ENCODE measurements at places on chromosomes 16 and 17.
A peak's percentile ranks its signal among the peaks of the same experiment; 100 is the strongest.

- no peak for DNase-seq
These were observed 312.4 kb upstream of the CDH5 start for GRCh38 chr16:66054095-66054494.

- DNase-seq = no peak
These were observed 70.2 kb downstream of the HIC1 start for GRCh38 chr17:2125013-2125535.

DNA sequence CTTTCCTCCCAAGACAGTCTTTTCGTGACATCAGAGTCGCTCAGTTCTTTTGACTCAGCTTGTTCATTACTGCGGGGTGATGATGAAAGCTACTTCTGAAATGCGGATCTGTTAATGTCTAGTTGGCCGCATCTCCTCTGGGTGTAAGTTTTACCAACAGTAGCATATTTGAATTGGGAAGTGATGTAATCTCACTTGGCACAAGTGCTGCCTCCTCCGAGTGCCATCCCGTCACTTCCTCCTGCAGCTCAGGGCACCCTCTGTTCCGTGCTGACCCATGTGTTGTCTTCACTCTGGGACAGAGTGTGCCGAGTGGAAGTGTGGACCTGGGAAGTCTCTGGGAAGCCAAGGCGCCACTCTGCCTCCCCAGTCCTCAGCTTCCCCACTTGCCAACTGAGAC, 8.9 kb downstream of the ADAD2 start:
- DNase-seq = no peak

DNA sequence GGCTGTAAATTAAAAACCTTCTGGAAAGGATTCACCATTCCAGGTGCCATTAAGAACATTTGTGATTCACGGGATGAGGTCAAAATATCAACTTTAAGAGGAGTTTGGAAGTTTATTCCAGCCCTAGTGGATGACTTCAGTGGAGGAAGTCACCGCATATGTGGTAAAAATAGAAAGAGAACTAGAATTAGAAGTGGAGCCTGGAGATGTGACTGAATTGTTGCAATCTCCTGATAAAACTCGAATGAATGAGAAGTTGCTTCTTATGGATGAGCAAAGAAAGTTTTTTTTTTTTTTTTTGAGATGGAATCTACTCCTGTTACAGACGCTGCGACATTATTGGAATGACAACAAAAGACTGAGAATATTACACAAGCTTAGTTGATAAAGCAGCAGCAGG, 26.7 kb downstream of the CCL4 start:
- no peak for DNase-seq

- no peak for DNase-seq
These were observed 17.7 kb downstream of the POLR3E start for GRCh38 chr16:22314661-22315626.

GRCh38 chr16:15672514-15673167, 22.6 kb downstream of the NDE1 start:
- no peak for DNase-seq

- no peak for DNase-seq
These were observed 42.9 kb downstream of the GAS7 start for GRCh38 chr17:10155371-10156076.

GRCh38 chr16:73020409-73020884, 27.5 kb downstream of the ZFHX3 start:
- DNase-seq = no peak

GRCh38 chr16:56847173-56847910, 17.7 kb upstream of the SLC12A3 start:
- DNase-seq = no peak

DNA sequence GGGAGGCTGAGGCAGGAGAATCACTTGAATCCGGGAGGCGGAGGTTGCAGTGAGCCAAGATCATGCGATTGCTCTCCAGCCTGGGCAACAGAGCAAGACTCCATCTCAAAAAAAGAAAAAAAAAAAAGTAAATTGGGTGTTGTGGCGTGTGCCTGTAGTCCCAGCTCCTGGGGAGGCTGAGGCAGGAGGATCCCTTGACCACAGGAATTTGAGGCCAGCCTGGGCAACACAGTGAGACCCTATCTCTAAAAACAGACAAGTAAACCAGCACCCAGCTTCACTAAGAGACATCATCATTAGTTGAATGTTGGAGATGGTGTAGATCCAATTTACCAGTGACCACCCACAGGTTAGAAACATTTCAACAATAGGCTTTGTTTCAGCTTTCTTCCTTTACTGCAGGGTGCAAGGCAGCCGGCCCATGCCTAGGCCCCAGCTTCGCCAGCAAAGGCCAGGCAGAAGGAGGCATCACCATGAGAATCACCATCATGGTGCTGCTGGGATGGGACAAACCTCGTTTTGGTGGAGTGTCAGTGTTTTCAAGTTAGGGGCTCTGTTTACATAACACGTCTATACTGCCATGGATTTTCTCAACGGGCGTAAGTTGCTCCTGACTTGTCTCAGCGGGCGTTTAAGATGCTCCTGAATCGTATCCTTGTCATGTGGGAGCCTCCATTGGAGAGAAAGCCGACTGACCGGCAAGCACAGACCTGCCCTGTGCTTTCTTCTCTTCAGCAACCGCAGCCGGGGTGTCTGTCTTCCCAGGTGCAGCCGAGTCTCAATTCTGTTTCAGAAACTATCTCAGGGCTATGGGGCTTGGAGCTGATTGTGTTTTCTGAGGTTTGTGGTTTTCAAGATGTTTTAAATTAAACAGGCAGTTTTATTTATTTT, 7.3 kb downstream of the TCF25 start:
- no peak for DNase-seq

DNA sequence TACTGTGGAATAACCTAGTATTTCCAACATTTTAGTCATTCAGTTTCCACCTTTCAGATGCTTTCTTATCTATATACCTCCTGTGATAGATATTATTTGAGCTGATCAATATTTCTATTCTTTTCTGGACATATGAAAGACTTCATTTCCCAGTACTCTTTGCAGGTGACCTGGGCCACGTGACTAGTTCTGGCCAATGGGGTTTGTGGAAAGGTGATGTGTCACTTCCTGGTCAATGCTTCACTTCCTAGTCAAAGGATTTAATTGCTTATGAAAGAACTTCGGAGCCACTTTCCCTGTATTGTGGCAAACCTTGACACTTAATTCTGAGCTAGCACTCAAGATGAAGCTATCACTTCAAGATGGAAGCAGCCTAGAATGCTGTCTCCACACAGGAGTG, 248.9 kb upstream of the FOXF1 start:
- DNase-seq = no peak

GRCh38 chr16:2155977-2156848, 631 bp downstream of the TRAF7 start:
- no peak for DNase-seq

- no peak for DNase-seq
These were observed 23.3 kb upstream of the CA10 start for GRCh38 chr17:52181782-52182181.

DNA sequence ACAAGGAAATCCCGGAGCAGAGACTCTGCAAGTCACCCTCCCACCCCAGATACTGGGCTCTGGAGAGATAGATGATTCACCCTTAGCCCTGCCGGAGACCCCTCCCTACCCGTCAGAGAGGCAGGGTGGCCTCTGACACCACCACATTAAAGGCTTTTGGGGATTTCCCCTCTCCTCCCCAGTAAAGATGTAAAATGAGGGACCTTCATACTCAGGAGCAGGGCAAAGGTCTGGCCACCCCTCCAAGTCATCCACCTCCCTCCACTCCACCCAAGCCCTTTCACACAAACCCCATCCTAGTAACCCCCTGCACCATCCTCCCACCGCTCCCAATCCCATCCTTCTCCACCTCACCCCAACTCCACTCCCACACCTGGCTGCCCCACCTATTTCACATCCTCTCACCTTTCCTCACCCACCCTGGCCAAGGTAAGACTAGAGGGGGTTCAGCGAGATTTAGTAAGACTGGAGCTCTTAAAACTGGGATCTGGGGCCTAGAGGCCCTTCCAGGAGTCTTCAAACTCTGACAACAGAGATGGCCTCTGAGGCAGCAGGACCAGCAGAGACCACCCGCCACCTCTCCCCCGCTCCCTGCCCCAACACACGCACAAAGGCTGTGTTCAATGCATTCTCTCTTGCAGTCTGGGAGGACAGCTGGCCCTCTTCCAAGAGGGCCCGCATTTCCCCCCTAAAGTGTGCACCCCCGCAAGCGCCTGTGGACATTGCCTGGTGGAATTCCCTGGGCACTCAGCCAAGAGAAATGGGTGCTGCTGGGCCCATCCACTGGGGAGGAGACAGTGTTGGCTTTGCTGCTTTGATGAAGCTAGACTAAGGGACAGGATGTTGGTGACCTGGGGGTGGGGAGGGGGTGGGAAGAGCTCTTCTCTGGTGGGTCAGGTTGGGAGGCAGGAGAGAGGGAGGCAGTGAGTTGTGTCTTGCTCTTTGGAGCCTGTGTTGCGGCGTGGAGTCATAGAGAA, 1.1 kb downstream of the ABAT start:
- DNase-seq = peak; percentile 45

DNA sequence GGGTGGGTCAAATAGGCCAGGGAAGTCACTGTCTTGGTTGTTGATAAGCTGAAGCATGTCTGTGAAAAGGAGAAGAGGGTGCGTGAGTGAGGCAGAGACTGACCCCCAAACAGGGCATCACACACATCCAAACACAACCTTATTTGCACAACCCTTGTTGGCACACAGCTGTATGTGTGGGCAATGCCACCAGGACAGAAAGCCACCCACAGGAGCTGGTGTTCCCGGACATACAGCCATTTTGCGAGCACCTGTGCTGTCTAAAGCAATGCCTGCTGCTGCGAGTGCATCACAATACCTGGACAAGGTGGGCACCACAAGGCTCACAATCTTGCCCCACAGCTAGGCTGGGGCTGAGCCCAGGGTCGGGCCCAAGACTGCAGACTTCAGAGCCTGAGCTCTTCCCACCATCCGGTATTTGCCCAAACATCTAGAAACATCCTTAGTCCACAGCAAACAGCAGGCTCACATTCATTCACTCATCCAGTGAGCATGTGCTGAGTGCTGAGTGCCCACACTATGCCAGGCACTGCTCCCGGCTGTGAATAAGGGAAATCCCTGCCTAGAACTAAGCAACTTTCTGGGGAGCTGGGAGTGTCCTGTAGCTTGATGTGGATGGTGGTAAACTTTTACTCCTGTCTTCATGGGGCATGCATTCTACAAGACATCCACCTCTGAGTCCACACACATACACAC, 16.2 kb downstream of the SREBF1 start:
- DNase-seq = no peak

- DNase-seq = no peak
These were observed 54.0 kb downstream of the COTL1 start for GRCh38 chr16:84563786-84564420.

- DNase-seq = peak; percentile 51
These were observed 71.8 kb downstream of the PRKCA start for GRCh38 chr17:66373944-66374817.

- DNase-seq = no peak
These were observed 55.7 kb downstream of the ABR start for GRCh38 chr17:1123921-1124715.

DNA sequence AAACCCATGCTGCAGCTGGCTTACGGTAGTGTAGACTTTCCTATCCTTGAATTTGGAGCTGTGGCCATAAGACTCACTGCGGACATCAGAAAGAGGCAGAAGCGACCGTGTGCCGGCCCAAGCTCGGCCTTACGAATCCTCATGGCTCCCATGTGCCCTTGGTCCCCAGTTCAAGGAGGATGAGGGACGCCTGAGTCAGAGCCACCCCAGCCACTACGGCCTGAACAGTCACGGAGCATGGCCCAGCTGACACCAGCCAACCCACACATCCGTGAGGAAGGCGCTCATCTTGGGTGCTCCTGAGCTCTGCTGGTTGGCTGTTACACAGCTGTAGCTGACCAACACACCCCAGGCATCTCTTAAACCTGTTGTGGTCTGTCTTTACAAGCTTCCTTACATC, 44.0 kb downstream of the ZCCHC14 start:
- no peak for DNase-seq
